Peyer's patch (tissue), 4 donors: ENCODE measurements at places on chromosomes 3 and 15. TPM values are rescaled to one million over a fixed set of nuclear protein-coding genes. Genes with fewer than 3 reads are reported as not detected.

ZNF662 gene
- total RNA-seq = 7.1 TPM

MYO9A gene
- total RNA-seq = 47.3 TPM

ALPK3 gene
- 0.83 TPM for total RNA-seq

C2CD4B gene
- 3.0 TPM for total RNA-seq

ISLR2 gene
- 0.70 TPM for total RNA-seq

TMEM158 gene
- total RNA-seq = 1.6 TPM

CCDC54 gene
- total RNA-seq = not detected

TMIE gene
- total RNA-seq = not detected

KNG1 gene
- total RNA-seq = not detected

CEP19 gene
- not detected for total RNA-seq

CSTA gene
- not detected for total RNA-seq

MPI gene
- total RNA-seq = 181 TPM

SLC7A14 gene
- not detected for total RNA-seq

NME9 gene
- total RNA-seq = not detected

P2RY12 gene
- total RNA-seq = 3.3 TPM

SLC35G2 gene
- total RNA-seq = not detected

CCR3 gene
- not detected for total RNA-seq

SH3GL3 gene
- not detected for total RNA-seq

IL20RB gene
- total RNA-seq = 0.57 TPM

LARP6 gene
- total RNA-seq = 23.9 TPM

C3orf49 gene
- not detected for total RNA-seq

CHRNA7 gene
- total RNA-seq = 37.5 TPM

IMPG2 gene
- total RNA-seq = 0.83 TPM

GPR149 gene
- total RNA-seq = not detected

PATL2 gene
- total RNA-seq = 8.0 TPM

CD96 gene
- total RNA-seq = 15.7 TPM

SLC12A8 gene
- 26.0 TPM for total RNA-seq

PRR20G gene
- total RNA-seq = not detected

GOLGA6B gene
- total RNA-seq = not detected

PEX11A gene
- 20.5 TPM for total RNA-seq

RLBP1 gene
- not detected for total RNA-seq

MYH15 gene
- total RNA-seq = 0.38 TPM

PP2D1 gene
- not detected for total RNA-seq

EFCC1 gene
- 3.4 TPM for total RNA-seq

SPINK8 gene
- not detected for total RNA-seq

ESYT3 gene
- 2.5 TPM for total RNA-seq

PIGBOS1 gene
- 7.4 TPM for total RNA-seq

HDAC11 gene
- 19.8 TPM for total RNA-seq

SNX22 gene
- 13.2 TPM for total RNA-seq

GP9 gene
- total RNA-seq = not detected

GABRB3 gene
- 1.7 TPM for total RNA-seq

PGBD4 gene
- 2.3 TPM for total RNA-seq
